GM19239 (cell line): ENCODE measurements at places on chromosomes 16 and 17.
A peak's percentile ranks its signal among the peaks of the same experiment; 100 is the strongest.

GRCh38 chr17:43816336-43817320 is 16.3 kb downstream of the MPP3 start:
- DNase-seq: no peak

GRCh38 chr17:7555320-7555948 is 3.1 kb upstream of the TNFSF13 start:
- DNase-seq: no peak

- DNase-seq: no peak
Measured at GRCh38 chr17:57488856-57489255, 232.5 kb downstream of the MSI2 start.

GRCh38 chr17:79960788-79961522 is 74.7 kb downstream of the TBC1D16 start:
- no peak for DNase-seq

- peak; percentile 75 for DNase-seq
Measured at GRCh38 chr17:81537343-81537855, 9.2 kb downstream of the FSCN2 start.

DNA sequence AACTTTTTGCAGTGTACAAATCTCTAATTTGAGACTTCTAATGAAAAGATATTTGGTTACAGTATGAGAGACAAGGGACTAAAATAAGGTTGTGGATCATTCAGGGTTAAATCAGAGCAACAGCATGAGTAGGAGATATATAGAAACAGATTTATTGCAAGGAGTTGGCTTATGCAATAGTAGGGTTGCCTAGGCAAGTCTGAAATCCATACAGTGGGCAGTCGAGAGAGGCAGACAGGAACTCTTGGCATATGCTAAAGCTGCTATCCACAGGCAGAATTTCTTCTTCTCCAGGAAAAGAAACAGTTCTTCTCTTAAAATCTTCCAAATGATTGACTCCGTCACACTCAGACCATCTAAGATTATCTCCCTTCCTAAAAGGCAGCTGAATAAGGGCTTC is 500.8 kb downstream of the MAF start:
- no peak for DNase-seq

- DNase-seq: no peak
Measured at GRCh38 chr17:35510052-35510451, 27.4 kb downstream of the SLFN12L start.

DNA sequence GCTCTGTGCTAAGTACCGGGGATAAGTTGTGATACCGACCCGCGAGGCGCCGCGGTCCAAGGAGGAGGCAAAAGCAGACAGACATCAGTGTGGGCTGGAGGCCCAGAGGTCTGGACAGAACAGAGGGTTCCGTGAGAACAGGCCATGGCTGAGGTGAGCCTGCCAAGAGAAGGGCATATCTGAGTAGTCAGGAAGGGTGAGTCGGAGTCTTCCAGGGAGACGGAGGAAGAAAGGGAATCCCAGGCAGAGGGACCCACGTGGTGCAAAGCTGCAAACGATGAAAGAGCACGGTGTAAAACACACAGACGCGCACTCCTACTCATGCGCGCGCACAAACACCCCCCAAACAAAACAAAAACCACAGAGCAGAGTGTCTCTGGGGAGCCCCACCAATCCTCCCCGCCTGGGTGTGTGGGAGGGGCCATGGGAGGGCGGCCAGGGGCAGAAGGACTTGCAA is 18.1 kb downstream of the RHBDL3 start:
- DNase-seq: no peak

DNA sequence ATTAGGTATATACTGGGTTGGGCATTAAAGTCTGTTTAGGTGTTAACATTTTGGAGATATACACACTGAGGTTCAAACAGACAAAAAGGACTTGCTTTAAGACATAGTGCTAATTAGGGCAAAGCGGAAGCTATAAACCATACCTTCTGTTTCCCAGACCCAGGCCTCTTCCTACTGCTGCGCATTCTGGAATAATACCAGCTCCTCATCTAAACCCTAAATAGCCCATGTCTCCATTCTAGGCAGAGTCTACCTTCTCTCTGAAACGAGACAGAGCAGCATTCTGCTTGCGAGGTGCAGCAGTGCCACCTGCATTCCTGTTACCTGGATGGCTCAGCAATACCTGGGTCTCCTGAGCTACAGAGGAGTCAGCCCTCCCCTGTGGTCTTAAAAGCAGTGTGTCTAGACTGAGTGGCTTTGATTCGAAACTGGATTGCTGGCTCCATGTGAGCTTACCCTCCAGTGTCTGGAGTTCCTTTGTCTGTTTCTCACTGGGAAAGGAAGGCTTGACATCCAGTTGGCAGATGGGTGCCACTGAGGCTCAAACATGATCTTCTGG is 6.4 kb downstream of the YPEL2 start:
- no peak for DNase-seq

- DNase-seq: no peak
Measured at GRCh38 chr16:67987460-67988160, 7.3 kb upstream of the DPEP3 start.

DNA sequence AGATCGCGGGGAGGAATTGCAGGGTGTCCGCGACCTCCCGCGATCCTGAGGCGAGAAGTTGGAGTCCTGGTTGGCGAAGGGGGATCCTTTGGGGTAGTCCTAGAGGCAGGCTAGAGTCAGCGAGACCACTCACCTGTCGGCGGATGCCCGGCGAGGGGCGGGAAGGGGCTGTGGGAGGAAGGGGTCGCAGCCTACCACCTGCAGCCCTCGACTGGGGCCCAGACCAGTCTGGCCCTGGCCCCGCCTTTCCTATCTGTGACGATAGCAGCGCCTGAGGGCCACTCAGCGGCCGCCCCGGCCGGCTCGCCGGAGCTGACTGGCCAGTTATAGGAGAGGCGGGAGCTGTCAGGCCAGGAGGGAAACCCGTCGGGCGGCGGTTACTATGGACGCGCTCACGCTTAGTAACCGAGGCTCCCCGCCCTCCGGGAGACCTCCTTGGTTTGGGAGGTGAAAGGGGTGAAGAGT is at the start of gene TEKT3:
Gene TEKT3, minus strand, starts transcription at position 213 of the 465 bp plus-strand sequence. CDS start 10,012 bp downstream, outside the sequence.
- DNase-seq: peak; percentile 12

DNA sequence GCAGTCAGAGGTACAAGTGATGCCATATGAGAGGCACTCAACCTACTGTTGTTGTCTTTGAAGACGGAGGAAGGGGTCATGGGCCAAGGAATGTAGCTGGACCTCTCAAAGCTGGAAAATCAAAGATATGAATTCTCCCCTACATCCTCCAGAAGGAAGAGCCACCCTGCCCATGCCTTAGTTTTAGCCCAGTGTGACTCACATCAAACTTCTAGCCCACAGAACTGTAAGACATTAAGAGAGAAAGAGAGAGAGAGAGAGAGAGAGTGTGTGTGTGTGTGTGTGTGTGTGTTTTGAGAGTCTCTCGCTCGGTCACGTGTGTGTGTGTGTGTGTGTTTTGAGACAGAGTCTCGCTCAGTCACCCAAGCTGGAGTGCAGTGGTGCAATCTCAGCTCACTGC is 87.1 kb downstream of the STX8 start:
- no peak for DNase-seq

DNA sequence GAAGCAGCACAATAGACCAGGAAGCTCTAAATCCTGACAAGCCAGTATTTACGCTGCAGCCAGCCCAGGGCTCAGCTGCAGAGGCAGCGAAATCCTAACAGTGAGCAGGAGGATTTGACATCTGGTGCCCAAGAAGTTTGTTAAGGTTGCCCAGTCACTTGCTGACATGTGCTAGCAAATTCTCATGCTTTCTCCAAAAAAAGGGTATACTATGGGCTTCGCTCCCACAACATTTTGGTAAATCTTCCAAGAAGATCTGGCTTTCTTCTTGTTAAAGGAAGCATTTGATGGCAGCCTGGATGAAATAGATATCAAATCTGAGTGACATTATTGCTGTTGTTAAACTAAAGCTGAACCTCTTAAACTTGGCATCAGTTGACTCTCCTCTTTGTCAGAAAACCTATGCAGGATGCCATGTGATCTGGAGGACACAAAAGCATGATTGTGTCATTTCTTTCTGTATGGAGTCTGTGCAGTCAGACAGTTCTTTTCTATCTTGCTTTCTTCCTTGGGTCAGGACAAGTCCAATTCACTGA is 949.7 kb upstream of the RBFOX1 start:
- DNase-seq: no peak
